ENCODE measurements at places on chromosomes 6 and 20. TPM values are rescaled to one million over a fixed set of nuclear protein-coding genes. Genes with fewer than 3 reads are reported as not detected.

- no peak for DNase-seq
These were observed 25.2 kb upstream of the ASCC3 start for GRCh38 chr6:100906325-100906724.

GRCh38 chr6:38774929-38775707 lies 60.0 kb downstream of the DNAH8 start:
- DNase-seq, result no peak

GRCh38 chr20:58652606-58653294 lies 1.7 kb downstream of the STX16 start:
- DNase-seq, result peak; percentile 19

- DNase-seq, result no peak
These were observed 703.4 kb downstream of the EPHA7 start for GRCh38 chr6:92715991-92716390.

DNA sequence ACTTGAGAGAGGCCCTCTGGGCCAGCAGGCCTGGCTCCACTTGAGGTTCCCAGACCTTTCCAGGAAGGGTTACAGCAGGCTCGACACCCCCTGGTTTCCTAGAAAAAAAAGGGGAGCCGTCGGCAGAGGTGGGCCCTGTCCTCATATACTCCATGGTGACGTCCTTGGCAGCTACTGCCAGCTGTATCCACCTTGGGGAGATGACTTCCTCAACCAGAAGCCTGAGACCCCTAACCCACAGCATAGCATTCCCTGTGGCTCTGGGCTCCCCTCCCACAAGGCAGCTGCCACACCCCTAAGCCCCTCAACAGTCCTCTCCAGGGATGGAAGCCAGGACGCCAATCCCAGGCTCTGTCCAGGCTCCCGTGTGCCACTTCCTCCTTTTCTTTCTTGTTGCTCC lies 294.8 kb downstream of the CDC5L start:
- no peak for DNase-seq

DNA sequence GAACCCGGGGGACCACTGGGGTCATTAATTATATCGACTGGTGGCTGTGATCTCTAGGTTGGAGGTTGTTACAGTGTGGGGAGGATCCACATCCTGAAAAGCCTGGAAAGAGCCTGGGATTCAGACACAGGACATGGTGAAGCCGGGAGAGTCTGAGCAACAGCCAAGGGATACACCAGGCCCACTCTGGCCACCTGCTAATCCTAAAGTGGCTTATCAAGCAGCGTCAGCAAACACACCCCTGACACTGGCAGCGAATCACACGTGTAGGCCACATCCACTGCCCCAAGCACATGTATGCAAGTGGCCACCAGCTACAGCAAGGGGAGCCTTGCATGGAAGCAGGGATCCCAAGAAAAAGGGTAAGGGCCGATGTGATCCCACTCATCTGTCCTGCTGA lies 41.0 kb downstream of the GFOD1 start:
- DNase-seq, result no peak

DNA sequence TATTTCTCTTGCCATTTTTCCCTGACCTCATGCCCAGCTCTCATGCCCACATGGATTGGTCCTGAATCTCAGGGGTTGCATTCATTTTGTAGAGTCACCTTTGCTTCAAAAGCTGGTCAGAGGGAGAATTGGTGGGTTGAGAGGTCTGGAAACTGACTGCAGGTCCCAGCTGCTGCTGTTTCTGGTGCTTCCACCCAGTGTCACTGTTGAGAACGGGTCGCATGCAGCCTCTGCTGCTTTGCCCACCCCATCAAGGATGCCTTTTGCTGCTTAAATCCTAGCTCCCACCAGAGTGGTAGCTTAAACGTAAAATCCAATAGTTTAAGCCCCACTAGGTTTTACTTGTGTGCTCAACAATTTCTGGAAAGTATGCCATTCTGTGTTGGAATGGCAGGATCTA lies 211.4 kb upstream of the TSHZ2 start:
- DNase-seq, result no peak

GRCh38 chr20:7926767-7927166 lies 13.5 kb downstream of the HAO1 start:
- peak; percentile 35 for DNase-seq

- peak; percentile 89 for DNase-seq
These were observed at the start of gene FERMT1 for GRCh38 chr20:6122873-6123648. TSS of gene FERMT1 (minus strand) at chr20:6123030. CDS start at chr20:6119554, 3,476 bp downstream.

GRCh38 chr6:142155895-142156757 lies 9.1 kb downstream of the VTA1 start:
- DNase-seq, result peak; percentile 43

DNA sequence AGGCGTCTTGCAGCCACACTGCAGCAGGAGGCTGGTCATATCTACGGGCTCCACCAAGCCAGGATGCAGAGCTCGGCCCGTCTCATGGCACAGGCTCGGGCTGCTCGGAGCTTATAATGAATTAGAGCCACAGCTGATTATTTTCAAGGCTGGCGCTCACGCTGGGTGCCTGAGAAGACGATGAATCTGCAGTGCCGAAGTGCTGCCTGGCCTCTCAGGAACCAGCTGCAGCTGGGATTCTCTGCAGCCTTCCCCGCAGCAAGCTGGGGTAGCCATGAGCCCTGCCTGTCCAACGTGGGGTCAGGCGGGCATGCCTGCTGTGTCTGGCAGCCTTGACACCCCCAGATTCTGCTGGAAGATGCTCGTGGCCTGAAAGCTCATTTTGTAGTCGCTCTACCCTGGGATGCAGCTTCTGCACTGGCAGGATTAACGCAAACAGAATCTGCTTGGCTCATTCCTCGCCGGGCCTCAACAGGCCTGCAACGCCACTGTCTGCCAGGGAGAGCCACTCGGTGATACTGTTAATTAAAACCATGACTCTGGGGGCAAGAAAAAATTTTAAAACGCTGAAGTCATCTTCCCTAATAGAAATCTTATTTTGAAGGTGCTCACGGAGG lies 104.3 kb downstream of the CDH26 start:
- DNase-seq, result no peak

GRCh38 chr6:18359237-18359885 lies 27.8 kb upstream of the RNF144B start:
- DNase-seq, result no peak

DNA sequence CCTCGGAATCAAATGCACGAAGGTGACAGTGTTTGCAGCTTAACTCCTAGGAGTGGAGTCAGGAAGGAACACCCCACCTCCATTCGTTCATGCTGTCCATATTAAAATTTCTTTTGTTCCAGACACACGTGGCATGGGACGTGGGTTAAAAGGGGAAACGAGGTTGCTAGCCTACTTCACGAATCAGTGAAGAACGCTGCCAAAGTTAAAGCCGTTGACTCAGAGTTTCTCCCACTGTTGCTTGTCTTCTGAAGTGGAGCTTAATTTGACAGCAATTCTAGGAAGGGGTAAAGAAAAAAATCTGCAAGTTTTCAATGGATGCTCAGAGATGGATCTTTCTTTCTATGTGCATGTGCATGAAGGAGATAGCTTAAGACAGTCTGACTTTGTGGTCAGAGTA lies 499.1 kb downstream of the CD83 start:
- DNase-seq, result no peak

DNA sequence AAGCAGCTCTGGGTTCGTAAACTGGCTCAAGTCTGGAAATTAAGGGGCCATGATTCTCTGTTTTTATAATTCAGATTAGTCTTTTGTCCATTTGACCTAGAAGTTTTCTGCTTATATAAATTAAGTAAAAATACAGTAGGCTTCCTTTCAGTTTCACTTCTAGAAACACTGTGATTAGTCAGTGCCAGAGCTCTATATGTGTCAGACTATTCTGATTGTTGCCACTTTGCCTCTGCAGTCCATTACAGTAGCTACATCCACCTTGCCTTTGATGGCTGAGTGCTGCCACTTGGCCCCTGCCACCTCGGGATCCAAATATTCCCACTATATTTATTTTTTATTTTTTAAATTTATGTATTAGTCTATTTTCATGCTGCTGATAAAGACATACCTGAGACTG lies 7.9 kb downstream of the ZC2HC1B start:
- no peak for DNase-seq

DNA sequence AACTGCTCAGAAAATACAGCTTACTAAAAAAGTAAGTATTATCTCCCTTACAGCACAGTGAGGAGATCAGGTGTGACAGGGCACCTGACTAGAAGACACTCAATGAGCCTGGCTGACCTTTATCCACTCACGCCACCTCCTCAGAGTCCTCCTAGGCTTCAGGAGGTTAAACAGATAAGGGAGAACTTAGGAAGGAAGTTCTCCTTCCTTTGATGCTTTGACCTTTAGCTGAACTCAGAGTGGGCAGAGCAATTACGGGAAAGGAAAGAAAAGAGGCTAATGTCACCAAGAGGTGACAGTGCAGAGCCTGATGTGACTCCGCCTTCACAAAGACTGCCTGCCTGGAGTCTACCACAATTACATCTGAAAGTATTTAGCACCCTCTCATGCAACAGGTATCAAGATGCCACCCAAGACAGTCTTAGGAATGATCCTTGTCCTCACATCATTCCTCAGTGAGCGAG lies 36.7 kb downstream of the MAN1A1 start:
- DNase-seq, result peak; percentile 56

DNA sequence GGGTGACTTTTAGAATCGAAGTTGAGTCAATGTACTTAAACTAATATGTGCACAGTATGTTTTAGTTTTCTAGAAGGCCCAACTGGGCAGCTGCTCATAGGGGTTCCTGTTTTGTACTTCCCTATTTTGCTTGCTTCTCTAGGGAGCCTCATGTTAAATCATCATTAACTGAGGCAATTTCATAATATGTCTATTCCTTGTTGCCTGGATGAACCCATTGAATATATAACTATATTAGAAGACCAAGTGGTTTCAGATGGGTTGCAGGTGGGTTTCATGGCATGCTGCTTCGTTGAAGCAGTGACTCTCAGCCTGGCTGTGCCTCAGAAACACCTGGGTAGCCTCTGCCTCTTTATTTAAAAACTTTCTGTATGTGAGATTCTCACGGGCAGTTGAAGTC lies 22.2 kb downstream of the CARMIL1 start:
- DNase-seq, result no peak

DNA sequence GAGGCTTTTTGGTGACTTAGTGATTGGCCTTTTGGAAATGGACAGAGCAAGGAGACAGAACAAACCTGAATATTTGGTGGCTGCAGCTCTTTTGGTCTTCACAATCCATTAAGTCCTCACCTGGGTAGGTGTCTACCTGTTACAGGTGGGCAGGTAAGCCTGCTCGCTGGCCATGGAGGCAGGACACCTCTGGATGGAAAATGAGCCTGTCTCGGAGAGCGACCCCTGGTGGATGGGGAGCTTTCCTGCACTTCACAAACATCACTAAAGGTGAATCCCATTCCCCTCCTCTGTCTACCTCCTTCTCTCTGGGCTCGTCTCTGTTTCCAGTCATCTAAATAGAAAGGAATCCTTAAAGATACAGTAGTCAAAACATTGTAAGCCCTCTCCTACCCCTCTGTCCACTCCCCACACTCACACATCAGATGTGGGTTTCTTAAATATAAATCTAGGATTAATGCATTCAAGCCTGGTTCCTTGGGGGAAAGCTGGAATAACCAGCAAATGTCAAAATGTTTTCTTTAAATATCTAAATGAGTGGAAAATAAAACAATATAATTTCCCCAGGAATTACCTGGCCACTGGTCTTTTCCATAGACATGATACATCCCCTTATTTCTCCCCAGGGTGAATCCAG lies 304.9 kb downstream of the CDH26 start:
- peak; percentile 76 for DNase-seq

GRCh38 chr20:46823271-46823751 lies 71.3 kb upstream of the EYA2 start:
- DNase-seq, result no peak

GRCh38 chr20:23244156-23244915 lies 106.3 kb upstream of the NXT1 start:
- DNase-seq, result no peak

GRCh38 chr20:59178983-59179595 lies 15.5 kb downstream of the ZNF831 start:
- DNase-seq, result no peak

GRCh38 chr6:64861039-64861651 lies 845.9 kb downstream of the EYS start:
- DNase-seq, result no peak

DNA sequence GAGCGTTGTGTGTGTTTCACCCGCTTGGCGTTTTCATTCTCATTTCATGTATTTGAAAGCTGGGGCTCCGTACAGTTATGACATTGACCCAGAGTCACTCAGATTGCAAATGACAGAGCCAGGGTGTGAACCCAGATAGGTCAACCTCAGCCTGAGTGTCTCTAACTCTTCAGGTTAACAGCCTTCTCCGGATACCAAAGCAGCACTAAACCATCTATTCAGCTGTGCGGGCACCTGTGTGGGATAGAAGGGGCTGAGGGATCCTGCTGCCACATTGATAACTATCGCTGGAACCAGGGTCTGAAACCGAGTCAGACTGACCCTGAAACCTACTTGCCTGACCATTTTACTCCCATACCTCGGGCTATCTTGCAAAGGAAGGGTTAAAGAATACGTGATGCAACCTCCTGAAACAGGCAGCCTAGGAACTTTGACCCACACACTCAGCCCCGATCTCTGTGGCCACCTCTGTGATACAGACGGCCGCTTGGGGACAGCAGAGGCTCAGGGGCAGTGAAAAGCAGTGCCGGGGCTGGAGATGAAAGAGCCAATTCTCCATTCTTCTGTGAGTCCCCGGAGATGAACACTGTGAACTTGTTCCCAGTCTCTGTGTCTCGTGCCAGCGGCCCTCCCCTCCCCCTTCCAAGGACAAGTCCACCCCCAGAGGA lies 233.5 kb upstream of the QKI start:
- DNase-seq, result peak; percentile 51

DNA sequence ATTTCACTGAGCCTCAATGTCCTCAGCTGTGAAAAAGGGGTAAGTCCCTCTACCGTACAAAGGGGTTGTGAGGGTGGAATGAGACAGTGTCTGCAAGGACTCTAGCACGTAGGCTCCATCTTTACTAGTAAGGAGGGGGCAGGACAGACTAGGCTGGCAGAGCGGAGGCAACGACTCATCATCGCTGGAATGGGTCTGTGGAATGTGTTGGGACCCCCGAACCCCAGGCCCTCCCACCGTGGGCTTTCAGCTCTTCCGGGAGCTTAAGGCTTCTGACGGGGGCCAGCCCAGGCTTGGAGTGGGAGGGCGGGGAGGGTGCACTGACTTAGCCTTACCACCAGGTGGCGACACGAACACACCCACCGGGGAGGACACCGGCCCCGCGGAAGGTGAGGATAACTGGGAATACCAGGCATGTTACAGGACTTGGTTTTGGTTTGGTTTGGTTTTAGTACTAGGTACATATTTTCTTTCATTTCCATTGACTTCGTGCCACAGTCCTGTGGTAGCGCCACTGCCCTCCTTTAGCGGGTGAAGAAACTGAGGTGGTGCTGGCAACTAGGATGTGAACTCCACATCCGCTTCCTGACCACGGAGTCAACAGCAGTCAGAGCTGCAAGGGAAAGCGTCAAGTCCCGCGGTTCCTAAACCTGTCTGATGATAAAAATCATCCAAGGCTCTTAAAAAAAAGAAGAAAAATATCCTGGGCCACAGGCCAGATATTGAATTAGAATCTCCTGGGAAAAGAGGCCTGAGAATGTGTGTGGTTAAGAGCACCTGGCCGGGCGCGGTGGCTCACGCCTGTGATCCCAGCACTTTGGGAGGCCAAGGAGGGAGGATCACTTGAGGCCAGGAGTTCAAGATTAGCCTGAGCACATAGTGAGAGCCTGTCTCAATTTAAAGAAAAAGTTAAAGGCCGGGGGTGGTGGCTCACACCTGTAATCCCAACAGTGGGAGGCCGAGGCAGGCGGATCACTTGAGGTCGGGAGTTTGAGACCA lies 10.3 kb upstream of the TULP1 start:
- peak; percentile 76 for DNase-seq

Gene PHACTR3
- total RNA-seq, result 0.26 TPM

Gene TDRD6
- total RNA-seq, result not detected

Gene MDFI
- total RNA-seq, result 0.36 TPM

Gene TCF15
- not detected for total RNA-seq

Gene PDE10A
- 16.0 TPM for total RNA-seq

Gene CST11
- not detected for total RNA-seq

Gene PSMB9
- total RNA-seq, result 2.1 TPM

Gene OPRM1
- not detected for total RNA-seq

Measured in HT-29 (cell line).